ENCODE measurements at places on chromosomes 7 and 10.

GRCh38 chr7:8932751-8933150 lies 499.3 kb downstream of the NXPH1 start:
- no peak for DNase-seq

GRCh38 chr10:24882047-24882698 lies 70.2 kb downstream of the PRTFDC1 start:
- no peak for DNase-seq

DNA sequence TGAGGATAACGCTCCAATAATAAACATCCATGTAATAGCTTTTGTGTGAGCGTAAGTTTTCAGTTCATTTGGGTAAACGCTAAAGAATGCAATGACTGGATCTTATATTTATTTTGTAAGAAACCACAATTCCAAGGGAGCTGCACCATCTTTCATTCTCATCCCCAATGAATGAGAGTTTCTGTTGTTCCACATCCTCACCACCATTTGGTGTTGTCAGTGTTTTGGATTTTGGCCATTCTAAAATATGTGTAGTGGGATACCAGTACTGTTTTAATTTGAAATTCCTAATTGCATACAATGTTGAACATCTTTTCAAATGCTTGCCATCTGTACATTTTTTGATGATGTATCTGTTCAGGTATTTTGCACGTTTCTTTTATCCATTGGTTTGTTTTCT lies 50.9 kb upstream of the SEMA3D start:
- no peak for DNase-seq

DNA sequence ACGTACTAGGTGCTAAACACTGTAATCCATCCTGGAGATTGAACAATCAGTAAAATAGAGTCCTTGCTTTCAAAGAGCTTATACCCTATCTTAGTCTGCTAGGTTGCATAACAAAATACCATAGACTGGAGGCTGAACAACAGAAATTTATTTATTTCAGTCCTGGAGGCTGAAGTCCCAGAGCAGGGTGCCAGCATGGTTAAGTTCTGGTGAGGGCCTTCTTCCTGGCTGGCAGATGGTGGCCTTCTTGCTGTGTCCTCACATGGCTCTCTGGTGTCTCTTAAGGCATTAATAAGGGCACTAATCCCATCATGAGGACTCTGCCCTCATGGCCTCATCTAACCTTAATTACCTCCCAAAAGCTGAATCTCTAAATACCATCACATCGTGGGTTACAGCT lies 43.1 kb upstream of the ICA1 start:
- DNase-seq: no peak

- no peak for DNase-seq
Measured at GRCh38 chr10:98098247-98098646, 36.2 kb upstream of the R3HCC1L start.

DNA sequence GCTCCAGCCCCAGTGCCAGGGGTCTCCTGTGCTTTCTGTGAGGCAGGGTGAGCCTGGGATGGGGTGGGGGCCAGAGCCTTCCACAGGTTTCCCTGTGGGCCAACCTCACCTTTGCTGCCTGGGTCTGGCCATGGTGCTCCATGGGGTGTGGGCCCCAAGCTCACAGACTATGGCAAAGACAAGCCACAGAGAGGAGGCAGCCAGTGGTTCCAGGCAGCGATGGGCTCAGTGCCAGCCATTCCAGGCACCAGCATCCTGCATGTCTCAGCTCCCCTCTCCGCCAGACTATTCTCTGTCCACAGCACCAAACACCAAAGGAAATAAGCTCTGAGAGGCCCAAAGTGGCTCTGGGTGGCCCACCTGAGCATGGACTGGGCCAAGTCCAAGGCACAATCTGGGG lies 133.5 kb downstream of the PTPN20 start:
- no peak for DNase-seq

- no peak for DNase-seq
Measured at GRCh38 chr10:71528371-71529206, 131.9 kb downstream of the CDH23 start.

GRCh38 chr10:128568491-128568890 lies 442.3 kb upstream of the MKI67 start:
- no peak for DNase-seq

DNA sequence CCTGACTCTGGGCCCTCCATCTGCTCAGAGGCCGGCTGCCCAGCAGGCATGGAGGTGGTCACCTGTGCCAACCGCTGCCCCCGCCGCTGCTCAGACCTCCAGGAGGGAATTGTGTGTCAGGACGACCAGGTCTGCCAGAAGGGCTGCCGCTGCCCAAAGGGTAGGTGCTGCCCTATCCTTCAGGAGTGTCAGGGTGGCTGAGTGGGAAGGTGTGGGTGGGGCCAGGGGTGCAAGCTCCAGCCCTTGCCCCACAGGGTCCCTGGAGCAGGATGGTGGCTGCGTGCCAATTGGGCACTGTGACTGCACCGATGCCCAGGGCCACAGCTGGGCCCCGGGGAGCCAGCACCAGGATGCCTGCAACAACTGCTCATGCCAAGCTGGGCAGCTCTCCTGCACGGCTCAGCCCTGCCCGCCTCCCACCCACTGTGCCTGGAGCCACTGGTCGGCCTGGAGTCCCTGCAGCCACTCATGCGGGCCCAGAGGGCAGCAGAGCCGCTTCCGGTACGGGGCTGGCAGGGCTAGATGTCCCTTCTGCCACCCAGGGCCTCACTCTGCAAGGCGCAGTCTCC lies 17.5 kb upstream of the ZNF862 start:
- no peak for DNase-seq

GRCh38 chr10:1363446-1364121 lies 307.4 kb downstream of the WDR37 start:
- no peak for DNase-seq

DNA sequence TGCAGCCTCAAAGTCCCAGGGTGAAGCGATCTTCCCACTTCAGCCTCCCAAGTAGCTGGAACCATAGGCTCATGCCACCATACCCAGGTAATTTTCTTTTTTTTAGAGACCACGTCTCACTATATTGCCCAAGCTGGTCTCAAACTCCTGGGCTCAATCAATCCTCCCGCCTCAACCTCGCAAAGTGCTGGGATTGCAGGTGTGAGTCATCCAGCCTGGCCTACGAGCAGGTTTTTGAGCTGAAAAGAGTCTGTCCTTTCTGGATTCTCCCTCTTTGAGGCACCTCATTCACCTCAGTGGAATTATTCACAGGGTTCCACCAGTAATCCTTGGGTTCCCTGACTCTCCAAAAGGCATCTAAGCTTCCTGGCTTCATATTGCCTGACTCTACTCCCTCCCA lies 7.6 kb upstream of the LEP start:
- DNase-seq: no peak

GRCh38 chr7:39678930-39679709 lies 55.7 kb downstream of the RALA start:
- no peak for DNase-seq

DNA sequence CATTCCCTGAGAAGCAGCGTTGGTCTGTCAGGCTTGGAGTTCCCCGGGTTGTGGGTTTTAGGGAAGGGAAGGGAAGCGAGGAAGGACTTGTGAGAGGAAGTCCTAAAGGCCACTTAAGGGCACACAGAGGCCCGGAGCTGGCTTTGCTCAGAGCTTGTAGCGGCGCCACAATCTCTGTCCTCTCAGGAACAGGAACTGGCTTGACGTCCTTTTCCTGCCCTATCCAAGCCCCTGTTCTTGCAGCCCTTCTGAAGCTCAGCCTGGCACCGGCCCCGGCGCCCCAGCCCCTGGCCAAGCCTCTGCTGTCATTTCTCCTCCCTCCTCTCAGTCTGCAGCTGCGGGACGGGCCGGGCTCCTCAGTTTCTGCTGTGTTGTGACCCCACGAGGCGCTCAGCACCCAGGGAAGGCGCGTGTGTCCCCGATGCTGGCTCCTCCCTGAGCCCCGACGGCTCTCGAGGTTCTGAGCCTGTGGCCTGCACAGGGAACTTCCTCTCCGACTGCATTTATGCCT lies at the start of gene GIMAP8:
TSS of gene GIMAP8 (plus strand) at position 140 of the 511 bp plus-strand sequence. CDS start 16,069 bp downstream, outside the sequence.
- DNase-seq: no peak

GRCh38 chr7:75762350-75762917 lies 9.6 kb downstream of the CCL26 start:
- peak; percentile 39 for DNase-seq

- no peak for DNase-seq
Measured at GRCh38 chr7:29490094-29490607, 73.5 kb upstream of the PRR15 start.

DNA sequence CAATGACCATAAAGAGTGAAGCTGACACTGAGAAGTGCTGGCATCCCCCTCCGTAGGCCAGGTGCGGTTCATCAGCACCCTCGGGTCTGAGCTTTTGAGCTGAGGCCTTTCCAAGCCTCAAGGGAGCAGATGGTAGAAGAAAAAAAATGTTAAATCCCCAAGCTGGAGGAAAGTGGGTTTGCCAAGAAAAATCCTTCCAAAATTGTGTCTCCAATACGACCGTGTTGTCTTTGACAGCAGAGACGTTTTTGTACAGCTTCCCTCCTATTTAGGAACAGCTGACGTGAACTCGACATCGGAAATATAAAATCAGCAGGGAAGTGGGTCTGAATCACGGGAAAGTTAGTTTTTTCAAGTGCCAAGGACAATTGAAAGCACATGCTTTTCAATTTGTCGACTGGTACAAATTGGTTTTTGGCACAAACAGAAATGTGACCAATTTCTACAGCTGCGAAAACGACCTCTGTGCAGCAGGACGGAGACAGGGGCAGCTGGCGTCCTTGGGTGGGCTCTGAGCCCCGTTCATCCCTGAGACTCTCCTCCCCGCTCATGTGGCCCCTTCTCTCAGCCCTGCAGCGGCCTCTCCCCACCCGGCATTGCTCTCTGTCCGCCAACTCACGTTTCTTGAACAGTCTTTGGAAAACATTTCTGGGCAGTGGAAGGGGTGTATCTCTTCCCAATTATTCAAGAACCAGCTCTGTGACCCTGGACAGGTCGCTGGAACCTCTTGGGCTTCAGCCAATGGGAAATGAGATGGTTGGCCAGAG lies 89.9 kb downstream of the PAXIP1 start:
- no peak for DNase-seq

DNA sequence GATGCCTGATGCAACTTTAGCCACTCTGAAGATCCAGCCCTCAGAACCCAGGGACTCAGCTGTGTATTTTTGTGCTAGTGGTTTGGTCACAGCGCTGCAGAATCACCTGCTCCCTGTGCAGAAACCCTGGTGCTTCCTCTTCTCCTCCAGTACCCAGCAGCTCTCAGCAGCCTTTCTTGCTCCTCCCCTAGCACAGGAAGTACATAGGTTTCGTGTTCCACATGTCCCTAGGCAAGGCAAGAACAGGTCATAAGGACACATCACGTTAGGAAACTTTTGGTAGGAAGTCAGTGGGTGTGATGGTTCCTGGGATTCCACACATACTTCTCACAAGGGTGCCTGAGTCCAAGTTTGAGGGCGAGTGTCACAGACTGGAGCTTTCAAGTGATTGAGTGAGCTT lies 167.9 kb upstream of the PRSS1 start:
- DNase-seq: no peak

DNA sequence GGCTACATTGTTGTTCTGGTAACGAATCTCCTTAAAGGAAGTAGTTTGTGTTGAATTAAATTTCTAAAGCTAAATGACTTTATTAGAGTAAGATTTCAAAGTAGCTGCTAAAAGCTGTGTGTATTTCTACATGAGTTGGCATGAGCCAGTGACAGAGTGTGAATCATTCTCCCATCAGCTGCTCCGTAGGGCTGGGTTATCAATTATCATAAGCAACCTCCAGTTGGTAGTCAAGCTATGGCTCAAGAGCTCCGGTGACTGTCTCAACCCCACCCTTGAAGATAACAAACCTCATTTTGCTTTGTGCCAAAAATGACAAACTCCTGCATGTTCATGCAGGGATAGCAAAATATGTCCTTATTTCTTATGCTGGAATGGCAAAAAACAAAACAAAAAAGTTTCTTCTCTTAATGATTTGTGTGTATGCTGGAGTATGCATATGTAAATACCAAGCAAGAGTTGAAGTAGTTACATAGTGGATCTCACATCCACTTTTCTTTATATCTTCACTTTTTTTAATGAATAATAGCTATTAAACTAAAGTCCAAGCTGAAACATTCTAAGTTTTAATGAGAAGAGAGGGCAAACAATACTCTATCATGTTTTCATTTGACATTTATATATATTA lies 249.4 kb downstream of the CACNA2D1 start:
- no peak for DNase-seq

DNA sequence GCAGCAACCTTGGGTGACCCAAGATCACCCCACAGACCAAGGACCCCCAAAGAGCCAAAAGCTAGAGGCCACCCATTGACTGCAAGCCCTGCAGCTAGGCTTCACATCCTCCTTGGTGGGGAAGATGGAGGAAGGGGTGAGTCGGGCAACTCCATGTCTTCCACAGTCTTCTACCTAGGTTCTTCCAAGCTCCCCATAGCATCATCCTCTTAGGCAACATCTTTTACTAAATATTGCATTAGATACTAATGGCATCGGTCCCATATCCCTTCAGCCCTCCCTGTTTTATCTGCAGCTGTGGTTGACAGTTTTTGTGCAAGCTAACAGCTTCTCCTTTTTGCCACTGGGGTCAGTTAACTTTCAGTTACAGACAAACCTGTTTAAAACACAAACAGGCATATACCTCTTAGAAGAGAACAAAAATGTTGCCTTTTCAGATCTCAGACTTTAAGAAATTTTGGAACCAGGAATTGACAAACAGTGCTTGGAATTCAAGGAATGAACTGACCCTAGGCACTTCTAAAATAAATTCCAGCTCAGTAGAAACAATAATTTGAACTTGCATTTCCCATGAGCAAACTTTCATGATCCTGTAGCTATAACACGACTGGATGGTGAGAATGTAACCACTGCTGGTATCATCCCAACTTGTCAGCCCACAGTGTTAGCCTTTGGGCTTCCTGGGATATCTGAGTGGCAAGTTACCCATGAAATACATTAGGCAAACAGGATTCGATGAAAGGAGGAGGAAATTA lies 33.9 kb upstream of the MSMB start:
- no peak for DNase-seq

DNA sequence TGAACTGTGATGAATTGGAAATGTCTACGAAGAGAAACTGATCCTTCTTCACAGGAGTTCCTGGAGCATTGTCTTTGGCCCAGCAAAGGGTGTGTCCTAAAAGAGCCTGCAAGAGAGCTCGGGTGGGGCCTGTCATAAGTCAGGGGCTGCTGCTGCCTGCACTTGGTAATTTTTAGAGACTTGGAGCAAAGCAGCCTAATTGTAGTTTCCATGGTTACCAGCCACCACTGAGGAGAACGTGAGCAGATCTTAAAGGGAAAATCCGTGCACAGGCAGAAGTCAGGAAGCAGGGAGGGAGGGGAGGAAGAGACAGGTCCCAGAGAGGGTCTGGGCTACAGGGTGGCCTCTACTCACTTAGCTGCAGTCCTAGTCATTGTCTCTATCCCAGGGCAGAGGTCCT lies 463.6 kb downstream of the PLXNA4 start:
- DNase-seq: no peak

DNA sequence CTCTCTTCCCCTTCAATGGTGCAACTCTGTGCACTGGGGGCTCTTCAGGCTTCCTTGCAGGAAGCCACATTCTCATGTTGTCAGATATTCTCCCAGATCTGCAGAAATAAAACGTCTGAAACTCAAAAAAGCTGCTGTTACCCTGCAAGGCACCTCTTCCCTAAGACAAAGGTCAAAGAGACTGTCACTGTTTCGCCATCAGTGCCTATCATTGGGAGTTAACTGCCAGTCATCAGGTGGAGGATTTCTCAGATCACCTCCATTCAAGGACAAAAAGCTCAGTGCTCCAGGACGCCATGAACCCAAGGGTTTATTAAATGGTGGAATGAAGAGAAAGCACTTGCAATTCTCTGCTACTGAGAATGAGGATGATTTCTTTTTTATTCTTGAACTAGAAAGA lies 144.6 kb upstream of the PALS2 start:
- no peak for DNase-seq

Measured in NCI-H748 treated with DMSO at 0.1 percent for 48 hours (cell line).